NCI-H1048 (cell line): ENCODE measurements at places on chromosomes 3 and 15.

- DNase-seq, result no peak
Observed at GRCh38 chr3:59605318-59605717, 555.5 kb upstream of the CFAP20DC start.

DNA sequence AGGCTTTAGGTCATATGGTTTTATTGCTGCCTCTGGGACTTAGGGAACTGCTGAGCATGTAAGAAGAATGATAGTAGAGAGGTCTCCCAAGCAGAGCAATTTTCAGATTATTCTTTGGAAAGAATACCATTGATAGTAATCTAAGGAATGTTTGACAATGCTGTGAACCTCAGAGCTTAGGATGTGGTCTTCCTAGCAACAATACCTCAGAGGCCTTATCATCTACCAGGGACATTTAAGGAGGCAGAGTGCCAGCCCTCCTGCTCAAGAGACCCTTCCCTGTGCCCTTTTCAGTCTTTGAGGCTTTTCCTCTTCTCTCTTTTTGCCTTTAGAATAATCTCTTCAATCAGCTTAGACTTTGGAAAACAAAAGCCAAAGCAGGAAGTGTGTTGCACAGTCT lies 272.1 kb downstream of the OXSM start:
- DNase-seq, result no peak

GRCh38 chr3:46576879-46577278 lies 10.8 kb upstream of the LRRC2 start:
- no peak for DNase-seq

DNA sequence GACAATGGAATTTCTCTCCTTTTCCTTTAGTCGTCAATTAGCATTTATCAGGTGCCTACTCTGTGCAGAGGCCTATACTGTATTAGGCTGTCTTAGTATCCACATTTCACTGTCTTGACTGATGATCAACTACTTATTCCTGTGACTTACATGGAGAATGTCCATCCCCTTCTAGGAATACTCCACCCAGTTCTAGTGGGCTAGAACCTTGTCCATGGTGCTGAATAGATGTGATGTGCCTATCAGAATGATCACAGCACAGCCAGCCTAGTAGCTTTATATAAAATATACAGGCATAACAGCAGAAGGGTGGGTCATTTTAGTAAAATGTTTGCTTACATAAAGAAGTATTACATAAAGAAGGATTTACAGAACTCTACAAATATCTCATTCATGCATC lies 621.4 kb downstream of the PDCD6IP start:
- DNase-seq, result no peak

- DNase-seq, result peak; percentile 51
Observed at GRCh38 chr3:184261270-184261853, at the start of gene CAMK2N2. Gene CAMK2N2, minus strand, starts transcription at chr3:184261553. Its CDS starts 268 bp downstream, at chr3:184261285.

DNA sequence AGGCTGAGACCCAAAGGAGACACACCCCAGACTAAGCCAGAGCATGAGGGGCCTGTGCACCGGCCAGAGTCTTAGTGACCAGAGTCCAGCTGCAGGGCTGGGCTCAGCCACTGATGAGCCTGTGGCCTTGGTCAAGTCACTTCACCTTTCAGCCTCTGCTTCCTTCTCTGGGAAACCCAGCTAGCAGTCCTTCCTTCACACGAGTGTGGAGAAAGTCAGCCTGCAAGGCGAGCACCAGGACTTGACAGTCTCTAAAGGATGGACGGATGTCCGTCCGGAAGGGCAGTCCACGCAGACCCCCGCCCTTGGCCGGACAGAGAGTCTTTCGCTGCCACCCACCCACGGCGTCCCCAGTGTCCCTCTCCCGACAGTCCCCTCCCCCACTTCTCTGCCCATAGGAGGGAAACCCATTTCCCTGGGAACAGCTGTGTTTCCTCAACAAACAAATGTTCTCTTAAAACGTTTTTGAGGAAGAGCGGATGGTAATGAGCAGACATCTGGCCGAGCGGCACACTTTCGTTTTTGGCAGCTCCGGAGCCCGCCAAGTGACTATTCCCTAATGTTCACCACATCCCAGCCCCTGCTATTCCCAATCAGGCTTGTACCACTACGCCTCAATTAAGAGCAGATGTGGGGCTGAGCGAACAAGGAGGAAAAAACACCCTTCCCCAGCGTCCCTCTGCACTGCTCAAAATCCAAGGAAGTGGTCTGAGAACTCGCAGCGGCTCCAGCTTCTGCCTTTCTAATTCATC lies 129.1 kb upstream of the SMAD3 start:
- DNase-seq, result no peak

DNA sequence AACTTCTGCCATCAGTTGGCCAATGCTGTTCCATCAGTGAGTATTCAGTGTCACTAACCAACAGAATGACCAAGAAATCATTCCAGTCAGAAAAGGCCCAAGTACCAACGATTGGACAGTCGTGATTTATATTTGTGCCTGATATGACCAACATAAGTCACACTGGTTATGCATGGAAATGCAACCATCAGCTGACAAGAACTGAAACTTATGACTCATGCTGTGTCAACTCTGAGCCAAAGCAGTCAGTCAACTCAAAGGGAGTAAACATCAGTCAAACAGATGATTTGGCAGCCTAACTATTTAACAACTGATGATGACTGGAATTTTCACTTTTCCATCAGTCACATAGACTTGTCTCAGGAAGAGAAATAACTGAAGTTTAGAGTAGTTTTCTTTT lies 142.4 kb downstream of the ANXA2 start:
- no peak for DNase-seq
